ENCODE measurements at places on chromosomes 3 and 15.

DNA sequence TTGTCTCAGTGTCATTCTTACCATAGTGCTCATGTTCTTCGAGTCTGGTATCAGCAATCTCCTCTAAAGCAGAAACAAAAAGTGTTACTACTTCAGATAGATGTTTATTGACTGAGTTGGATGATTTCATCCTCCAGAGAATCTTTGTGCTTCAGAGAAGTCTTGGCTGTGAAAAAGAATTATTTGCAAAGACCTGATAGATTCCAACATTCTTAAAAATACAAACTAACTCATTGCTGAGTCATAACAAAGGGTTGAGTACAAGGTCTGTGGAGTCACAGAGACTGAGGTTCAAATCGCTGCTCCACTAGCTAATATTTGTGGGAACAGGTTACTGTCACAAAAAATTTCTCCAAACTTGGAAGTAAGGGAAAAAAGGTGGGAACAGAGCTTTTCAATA is 9.0 kb upstream of the STRIT1 start:
- no peak for DNase-seq

GRCh38 chr3:78855190-78855589 is 912.6 kb downstream of the ROBO1 start:
- DNase-seq, result no peak

GRCh38 chr15:37136666-37137065 is 36.3 kb upstream of the MEIS2 start:
- DNase-seq, result no peak

DNA sequence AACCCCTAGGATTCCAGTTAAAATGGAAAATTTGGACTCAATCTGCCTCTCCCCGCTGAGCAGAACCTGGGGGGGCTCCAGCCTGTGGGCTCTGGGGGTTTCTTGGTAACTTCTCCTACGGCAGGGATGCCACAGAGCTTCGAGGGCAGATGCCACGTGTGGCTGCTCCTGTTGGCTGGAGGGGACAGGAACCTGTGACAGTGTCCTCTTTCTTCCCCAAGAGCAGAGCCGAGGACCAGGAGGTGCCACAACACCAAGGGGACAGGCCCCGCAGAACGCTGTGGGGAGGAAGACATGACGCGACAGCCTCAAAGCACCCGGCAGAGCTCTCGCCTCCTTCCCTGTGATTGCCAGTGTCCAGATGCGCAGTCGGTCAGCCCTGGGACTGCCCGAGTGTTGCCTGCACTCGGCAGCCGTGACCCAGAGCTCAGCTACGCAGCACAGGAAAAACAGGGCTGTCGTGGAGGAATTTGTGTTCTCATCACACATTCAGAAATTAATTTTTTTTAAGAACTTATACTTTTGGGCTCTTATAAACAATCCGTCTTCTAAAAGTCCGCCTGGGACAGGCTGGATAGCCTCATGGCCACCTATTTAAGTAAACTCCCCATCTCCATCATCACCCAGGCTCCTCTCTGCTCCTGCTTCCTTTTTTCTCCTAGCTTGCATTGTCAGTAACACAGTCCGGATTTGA is 131.9 kb upstream of the MEF2A start:
- DNase-seq, result no peak

DNA sequence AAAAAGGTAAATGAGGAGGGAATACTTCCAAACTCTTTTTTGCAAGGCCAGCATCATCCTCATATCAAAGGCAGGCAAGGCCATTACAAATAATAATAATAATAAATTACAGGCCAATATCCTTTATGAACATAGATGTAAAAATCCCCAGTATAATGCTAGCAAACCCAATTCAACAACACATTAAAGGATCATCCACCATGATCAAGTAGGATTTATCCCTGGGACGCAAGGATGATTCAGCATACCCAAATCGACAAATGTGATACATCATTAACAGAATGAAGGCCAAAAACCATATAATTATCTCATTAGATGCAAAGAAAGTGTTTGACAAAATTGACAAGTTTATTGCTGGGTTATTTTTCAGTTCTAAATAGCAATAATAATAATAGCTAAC is 53.6 kb downstream of the GHSR start:
- DNase-seq, result no peak

DNA sequence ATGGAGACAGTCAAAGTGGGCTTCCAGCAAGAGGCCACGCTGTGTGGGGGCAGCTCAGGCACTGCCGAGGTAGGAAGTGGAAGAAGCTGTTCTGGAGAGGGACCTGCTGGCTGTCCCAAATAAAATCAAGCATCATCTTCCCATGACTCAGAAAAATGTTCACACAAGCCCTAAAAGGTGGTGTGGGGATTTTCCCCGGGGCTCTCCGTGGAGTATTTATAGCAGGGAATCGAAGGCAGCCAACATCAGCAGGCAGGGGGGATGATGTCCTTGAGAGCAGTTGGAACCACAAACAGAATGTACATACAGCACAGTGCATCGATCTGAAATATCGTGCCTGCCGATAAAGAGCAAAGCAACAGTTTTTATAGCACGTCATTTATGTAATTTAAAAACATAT is 27.6 kb downstream of the PRR23E start:
- DNase-seq, result no peak

GRCh38 chr15:69099941-69100340 is 60.5 kb upstream of the GLCE start:
- no peak for DNase-seq

GRCh38 chr3:71407823-71408222 is 175.7 kb downstream of the FOXP1 start:
- no peak for DNase-seq

DNA sequence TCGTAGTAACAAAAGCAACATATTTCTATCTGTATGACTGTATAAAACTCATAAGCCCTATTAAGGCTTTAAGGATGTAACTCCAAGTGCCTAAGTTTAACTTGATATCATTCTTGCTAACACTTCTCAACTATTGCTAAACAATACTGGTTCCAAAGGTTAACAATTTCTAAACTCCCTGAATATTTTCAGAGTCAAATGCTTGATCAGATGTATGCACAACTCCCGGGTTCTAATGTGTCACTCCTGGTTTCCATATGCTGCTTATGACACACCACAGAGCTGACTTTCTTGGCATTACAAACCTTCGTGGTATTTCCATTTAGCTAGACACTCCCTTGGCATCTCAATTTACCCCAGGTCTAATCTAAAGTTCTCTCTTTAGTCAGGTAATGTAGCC is 26.3 kb downstream of the DZIP1L start:
- DNase-seq, result no peak

GRCh38 chr15:63381301-63382204 is at the start of gene CA12:
CA12 (minus strand) TSS chr15:63381846; CDS start chr15:63381720, 126 bp downstream.
- no peak for DNase-seq

DNA sequence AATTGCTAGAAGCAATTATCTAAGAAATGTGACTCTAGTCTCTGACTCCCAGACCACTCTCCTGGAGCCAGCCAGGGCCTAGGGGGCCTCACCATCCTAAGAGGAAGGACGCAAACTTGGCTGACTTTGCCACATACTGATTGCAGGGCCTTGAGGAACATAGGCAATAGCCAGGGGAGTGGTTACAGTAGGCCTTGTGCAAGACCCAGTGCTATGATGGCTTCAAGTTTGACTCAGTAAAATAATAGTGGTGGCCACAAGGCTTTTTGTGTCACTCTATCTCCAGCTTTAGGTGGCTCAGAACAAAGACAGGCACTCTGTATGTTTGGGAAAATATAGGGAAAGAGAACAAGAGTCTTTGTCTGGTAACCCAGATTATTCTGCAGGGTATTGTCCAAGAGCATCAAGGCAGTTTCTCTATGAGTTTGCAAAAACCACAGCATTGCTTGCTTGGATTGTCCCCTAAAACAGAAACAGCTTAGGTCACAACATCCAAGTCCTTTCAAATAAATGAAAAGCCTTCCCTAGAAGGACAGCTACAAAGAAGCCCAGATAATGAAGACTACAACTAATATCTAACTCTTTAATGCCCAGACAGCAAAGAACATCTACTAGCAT is 631.5 kb downstream of the PYDC2 start:
- DNase-seq, result no peak

DNA sequence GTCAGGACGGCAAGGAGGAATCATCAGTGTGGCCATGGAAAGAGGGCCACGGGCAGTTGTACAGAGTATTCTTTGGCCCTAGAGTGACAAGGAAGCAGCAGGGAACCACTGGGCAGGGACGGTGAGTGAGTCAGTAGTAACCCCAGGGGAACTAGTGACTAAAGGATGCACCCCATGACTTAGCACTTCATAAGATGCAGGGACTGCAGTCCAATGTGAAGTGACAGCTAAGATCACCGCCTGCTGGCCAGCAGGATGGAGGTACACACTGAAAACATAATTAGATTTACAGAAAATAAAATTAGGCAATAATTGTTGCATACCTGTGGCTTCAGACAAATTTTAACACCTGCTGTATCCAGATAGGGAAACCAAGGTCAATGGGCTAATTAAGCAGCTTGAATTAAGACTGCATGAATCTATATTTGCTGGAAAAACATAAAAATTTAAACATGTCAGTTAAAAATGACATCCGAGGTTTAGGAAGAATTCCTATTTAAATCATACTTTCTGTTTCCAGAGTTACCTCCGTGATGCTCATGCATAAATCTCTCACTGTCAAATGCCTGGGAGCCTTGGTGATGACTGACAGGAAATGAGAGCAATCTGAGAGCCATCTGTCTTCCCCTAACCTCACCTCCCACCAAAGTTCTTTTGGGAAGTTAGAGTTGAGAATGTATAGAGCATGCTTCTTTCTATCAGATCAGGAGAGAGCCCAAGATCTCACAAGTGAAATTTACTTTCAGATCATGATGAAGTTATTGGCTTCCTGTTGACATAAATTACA is 56.5 kb downstream of the DCLK3 start:
- DNase-seq, result no peak

- DNase-seq, result no peak
Measured at GRCh38 chr15:66655997-66656396, 46.0 kb upstream of the SMAD6 start.

DNA sequence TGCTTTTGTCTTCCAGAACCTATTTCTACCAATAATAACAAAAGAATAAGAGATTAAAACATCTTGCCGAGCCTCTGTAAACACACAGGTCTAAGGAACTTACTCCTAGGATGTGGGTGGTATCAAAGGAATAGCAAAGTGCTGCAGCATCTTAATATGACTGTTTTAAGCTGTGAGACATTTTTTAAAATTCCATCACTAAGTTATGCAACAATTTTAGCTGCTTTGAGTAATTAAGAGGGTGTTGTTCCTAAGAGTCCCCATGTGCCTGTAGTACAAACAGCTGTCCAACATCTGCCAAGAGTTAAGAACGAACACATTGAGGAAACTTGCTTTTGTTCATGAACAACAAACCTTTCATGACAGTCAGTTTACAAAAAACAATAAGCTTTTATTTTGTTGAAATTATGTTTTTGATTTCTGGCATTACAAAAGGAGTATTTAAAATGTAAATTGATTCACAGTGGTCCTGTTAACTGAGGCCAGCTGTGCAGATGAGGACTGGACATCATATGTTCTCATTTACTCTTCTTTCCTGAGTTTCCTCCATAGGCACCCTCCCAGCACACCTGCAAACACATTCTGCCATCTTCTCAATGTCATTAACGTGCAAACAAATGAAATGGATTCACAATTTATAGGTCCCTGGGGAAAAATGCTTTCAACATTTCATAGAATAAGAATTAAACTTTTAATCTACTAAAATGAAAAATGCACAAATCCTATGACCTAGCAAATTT is 337.3 kb upstream of the ARHGEF26 start:
- no peak for DNase-seq

DNA sequence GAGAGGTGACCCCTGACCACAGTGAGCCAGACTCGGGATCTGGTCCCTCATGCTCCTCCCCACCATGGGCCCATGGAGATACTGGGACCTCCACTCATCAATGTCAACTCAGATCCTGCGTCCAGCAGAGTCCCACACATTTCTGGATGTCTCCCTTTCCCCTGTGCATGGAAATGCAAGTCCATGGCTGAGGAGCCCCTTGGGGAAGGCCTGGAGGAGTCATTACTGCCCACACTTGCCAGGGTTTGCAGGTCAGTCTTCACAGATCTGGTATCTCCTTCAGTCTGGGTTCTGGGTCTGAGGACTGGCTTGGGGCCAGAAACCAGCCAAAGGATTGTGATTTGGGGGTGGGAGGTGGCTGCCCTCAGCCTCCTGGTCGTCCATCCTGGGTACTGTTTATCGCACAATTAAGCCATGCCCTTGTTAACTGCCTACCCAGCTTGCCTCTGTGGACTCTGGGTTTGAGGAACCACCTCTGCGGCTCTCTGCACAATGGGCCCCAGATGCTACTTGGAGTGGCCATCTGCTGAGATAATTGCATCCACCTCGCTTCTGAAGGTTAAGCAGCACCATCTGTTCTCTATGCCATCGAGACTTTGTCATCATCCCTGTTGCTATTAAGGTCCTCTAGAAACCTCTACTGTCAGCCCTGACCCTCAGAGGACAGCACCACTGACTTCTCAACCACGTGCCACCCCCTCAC is 49.9 kb upstream of the KLF13 start:
- no peak for DNase-seq

GRCh38 chr3:71652781-71653413 is 69.4 kb upstream of the FOXP1 start:
- DNase-seq, result no peak

DNA sequence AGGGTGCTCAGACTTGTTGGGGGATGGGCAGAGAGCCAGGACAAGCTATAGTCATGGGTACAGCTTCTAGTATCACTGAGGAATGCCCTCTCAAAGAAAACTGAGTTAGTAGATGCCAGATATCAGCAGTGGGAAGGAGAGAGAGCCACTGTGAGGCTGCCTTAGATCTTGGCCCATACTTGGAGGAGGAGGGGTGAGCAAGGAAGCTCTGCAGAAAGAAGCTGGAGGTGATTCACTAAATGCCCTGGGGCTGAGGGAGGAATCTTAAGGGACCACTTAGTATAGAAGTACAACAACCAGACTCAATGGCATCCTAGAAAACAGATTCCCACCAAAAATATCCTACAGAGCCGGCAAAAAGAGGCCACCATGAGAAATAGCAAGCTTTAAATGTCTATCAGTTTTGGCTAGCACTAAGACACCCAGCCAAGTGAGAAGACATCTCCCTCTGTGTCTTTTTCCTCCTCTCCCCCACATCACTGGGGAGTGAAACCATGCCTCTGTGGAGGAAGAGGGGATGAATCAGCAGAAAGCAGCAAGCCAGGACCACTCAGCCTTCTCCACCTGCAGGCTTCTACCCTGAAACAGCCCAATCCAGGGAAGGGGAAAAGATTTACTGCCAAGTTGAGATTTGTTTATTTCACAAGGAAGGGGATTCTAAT is 282.5 kb upstream of the STT3B start:
- DNase-seq, result no peak

DNA sequence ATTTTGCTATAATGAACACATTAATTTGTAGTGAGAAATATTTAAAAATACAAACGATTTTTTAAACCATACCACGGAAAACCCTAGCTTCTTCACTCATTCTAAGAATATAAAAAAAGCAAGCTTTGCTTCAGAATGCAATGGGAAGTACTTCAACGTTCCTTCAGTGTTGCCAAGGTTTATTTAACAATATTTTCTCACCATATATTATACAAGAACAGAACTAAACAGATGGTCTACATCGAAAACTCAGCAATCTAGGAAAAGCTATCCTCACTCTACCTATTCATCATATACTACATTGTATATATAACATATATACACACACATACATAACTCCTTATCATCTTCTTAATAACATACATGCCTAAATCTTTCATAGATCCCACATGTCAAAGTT is 1047.4 kb downstream of the IGSF11 start:
- DNase-seq, result no peak
